CD8-positive, alpha-beta memory T cell (primary cell): ENCODE measurements at places on chromosomes 16 and 17.

DNA sequence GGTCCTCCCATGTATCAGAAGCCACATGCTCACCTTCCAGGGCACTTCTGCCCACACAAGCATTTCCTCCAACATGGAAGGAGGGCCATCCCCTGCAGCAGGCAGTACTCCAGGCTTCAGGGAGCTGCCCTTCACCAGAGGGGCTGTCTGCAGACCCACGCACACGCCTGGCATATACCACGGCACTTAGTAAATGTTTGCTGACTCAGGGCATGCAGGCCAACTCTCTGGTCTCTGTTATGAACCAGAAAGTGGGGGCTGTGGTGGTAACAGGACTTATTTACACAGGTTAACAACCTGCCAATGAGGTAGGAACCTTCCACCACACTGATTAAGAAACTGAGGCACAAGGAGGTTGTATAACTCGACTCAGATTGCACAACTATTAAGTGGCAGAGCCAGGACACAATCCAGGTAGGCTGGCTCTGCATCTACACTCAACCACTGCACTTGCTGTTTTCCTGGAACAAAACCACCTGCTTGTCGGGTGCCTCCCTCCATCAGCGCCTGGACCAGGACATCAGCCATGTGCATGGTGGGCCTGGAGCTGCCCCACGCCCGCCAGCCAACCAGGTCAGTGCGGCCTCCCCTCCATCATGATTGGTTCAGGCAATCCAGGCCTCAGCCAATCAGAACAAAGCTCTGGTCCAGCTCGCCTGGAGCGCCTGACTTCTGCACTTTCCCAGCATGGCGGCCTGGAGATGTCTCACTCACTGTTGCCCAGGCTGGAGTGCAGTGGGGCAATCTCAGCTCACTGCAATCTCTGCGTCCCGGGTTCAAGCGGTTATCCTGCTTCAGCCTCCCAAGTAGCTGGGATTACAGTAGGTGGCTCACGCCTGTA, 19.2 kb downstream of the ACTG1 start:
- no peak overlapping the region for H3K4me3 ChIP-seq
- no peak for DNase-seq
- no peaks in the 10 kb centered on the region for H3K36me3 ChIP-seq
- no peak overlapping the region for H3K27ac ChIP-seq
- H3K27me3 ChIP-seq: no peaks in the 10 kb centered on the region

- no peak overlapping the region for H3K4me3 ChIP-seq
- H3K36me3 ChIP-seq: no peaks in the 10 kb centered on the region
- peaks cover 6% of the 10 kb centered on the region for H3K4me1 ChIP-seq
These were observed 16.0 kb downstream of the ZNF821 start for GRCh38 chr16:71867939-71868338.

DNA sequence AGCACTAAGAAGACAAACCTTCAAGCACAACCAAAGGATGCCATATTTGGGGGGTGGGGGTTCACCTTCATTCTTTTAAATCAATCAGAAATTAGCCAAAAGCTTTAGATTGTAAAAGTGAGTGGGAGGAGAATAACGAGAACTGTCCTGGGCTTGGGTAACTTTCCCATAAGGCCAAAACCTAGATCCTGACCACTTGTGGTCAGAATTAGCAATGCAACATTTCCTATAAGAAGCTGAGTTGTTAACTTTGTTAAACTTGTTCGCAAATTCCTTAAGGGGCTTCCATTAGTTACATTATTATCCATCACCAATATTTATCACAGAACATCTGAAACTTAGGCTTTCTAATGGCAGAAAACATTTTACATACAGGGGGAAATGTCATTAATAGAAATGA, 25.1 kb downstream of the STAT5B start:
- DNase-seq: no peak
- H3K4me3 ChIP-seq: no peak overlapping the region
- no peaks in the 10 kb centered on the region for H3K27me3 ChIP-seq
- H3K4me1 ChIP-seq: peaks cover 77% of the 10 kb centered on the region
- no peak overlapping the region for H3K27ac ChIP-seq

- no peak overlapping the region for H3K4me3 ChIP-seq
- DNase-seq: no peak
- H3K27ac ChIP-seq: no peak overlapping the region
- H3K27me3 ChIP-seq: no peaks in the 10 kb centered on the region
These were observed 47.2 kb downstream of the MARCHF10 start for GRCh38 chr17:62760945-62761267.

DNA sequence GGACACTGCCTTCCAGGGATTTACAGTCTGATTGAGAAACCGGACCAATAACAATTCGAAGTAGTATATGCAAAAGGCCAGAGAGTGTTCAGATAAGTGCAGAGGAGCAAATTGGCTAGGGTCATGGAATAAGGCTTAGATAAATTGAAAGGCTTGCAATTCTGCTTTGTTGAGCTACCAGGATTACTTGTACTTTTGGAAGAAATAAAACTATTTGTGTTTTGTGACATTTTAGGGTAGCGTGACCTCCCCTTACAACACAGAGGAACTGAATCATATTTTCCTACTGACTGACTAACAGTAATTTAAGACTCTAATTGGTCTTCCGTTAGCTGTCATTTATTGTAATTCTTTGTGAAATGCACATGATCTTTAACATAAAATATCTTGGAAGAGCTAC, 104.7 kb downstream of the PITPNC1 start:
- no peak overlapping the region for H3K4me3 ChIP-seq
- H3K27me3 ChIP-seq: no peaks in the 10 kb centered on the region
- no peak overlapping the region for H3K27ac ChIP-seq
- H3K36me3 ChIP-seq: no peaks in the 10 kb centered on the region
- H3K4me1 ChIP-seq: peaks cover 53% of the 10 kb centered on the region

DNA sequence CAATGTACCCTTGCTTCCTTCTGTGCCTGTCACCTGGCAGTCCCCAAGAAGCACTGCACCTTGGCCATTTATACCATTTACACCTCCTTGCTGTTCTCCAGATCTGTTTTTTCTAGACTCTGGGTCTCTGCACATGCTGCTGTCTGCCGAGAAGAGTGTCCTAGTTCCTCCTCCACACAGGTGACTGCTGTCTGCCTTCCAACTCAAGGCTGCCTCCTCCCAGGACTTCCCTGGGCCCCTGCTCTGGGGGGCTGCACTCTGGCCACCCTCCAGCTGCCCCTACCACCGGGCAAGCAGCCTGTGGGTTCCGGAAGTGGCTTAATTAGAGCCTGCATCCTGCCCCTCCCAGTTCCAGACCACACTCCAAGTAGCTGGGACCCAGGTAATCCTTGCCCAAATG, 5.7 kb upstream of the LIMD2 start:
- no peak for DNase-seq
- peaks cover 88% of the 10 kb centered on the region for H3K4me1 ChIP-seq
- H3K4me3 ChIP-seq: peak overlapping the region; percentile 55
- H3K27ac ChIP-seq: peak overlapping the region; percentile 62
- no peaks in the 10 kb centered on the region for H3K27me3 ChIP-seq

GRCh38 chr16:88472637-88473205, 19.6 kb downstream of the ZFPM1 start:
- no peak overlapping the region for H3K4me3 ChIP-seq
- peaks cover 62% of the 10 kb centered on the region for H3K4me1 ChIP-seq
- DNase-seq: no peak
- no peaks in the 10 kb centered on the region for H3K27me3 ChIP-seq
- no peak overlapping the region for H3K27ac ChIP-seq

DNA sequence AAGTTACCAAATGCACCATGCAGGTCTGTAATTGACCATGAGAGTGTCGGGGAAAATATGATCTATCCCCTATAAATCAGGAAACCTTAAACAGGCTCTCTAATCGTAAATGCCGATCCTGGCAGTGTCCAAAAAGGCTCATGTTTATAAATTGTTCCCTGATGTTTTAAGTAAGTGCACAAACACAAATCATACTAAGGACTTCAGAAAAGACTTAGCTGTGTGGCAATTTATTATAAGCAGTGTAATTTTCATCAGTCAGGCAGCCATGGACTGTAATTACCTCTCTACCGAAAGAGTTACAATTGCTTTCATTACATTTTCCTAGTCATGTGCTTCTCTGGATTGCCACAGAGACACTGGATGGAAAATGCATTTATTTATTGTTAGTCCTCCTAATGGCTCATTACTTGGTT, 73.4 kb upstream of the COX10 start:
- no peak overlapping the region for H3K4me3 ChIP-seq
- no peaks in the 10 kb centered on the region for H3K27me3 ChIP-seq
- DNase-seq: no peak

DNA sequence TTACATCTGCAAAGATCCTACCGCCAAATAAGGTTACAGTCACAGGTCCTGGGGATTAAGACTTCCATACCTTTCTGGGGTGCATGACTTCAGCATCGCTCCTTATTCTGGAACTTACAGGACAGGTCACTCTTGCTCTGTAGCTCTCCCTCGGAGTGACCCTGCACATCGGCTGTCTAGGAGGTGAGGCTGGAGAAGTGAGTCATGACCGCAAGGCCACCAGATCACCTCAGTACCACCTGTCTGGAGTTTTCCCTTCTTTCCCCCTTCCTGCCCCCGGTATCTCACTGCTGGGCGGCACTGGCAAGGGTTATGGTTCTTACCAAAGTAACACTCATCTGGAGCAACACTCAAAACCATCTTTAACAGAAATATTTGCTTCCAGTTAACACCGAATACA, 374.8 kb downstream of the SLC39A11 start:
- peaks cover 21% of the 10 kb centered on the region for H3K4me1 ChIP-seq
- H3K36me3 ChIP-seq: no peaks in the 10 kb centered on the region
- no peak overlapping the region for H3K4me3 ChIP-seq
- no peak for DNase-seq

- H3K27me3 ChIP-seq: no peaks in the 10 kb centered on the region
- peaks cover 5% of the 10 kb centered on the region for H3K4me1 ChIP-seq
- H3K4me3 ChIP-seq: no peak overlapping the region
- peaks cover 86% of the 10 kb centered on the region for H3K36me3 ChIP-seq
These were observed 6.8 kb downstream of the ELOB start for GRCh38 chr16:2770057-2770951.

GRCh38 chr16:88582912-88583575, 12.8 kb downstream of the ZC3H18 start:
- DNase-seq: no peak
- no peaks in the 10 kb centered on the region for H3K4me1 ChIP-seq

DNA sequence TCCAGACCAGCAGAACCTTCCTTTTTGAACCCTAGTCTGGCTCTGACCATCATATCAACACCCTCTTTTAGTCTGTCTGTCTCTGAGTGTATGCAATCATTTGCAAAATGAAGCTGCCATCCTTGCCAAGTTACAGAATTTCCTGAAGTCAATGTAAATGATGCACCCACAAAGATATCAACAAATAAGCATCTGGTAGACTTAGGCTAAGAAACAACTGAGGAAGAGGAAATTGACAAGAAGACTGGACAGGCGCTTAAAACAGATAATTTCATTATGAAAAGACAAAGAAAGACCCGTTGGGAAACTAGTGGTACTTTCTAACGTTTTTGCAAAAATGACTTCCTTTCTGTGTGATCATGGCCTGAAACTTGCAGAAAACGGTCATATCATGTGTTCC, 24.7 kb upstream of the CIITA start:
- no peaks in the 10 kb centered on the region for H3K4me1 ChIP-seq
- no peak overlapping the region for H3K27ac ChIP-seq
- H3K36me3 ChIP-seq: no peaks in the 10 kb centered on the region
- H3K4me3 ChIP-seq: no peak overlapping the region

DNA sequence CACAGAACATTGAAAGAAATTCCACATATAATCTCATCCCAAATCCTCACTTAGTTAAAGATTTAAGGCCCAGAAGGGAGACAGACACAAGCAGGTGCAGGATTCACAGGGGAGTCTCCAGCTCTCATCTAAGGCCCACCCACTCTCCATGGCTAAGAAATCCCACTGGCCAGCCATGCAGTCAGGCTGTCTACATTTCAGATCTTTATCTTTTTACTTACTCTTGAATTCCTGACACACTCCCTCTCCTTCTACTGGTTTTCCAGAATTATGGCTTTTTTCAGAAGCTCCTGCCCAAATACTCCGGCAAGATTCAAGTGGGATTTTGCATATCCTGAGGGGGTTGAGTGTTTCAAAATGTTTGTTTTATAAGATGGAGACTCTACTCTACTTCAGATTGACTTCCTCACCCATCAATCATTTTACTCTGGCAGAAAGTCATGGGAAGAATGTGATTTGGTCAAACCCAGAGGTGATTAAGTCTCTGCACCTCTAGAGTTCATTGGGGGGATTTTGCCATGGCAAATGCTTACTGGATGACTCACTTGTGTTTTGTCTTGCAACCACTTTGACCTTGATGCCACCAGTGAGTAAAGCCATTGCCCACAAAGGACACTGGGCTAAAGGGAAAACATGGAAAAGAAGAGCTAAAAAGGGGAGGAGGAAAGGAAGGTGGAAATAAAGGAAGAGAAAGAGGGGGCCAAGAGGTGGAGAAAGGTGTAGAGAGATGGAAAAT, 688.8 kb upstream of the SALL1 start:
- no peak overlapping the region for H3K27ac ChIP-seq
- DNase-seq: no peak
- H3K36me3 ChIP-seq: no peaks in the 10 kb centered on the region
- no peaks in the 10 kb centered on the region for H3K4me1 ChIP-seq

- no peak for DNase-seq
- H3K36me3 ChIP-seq: peaks cover 2% of the 10 kb centered on the region
- H3K4me1 ChIP-seq: peaks cover 81% of the 10 kb centered on the region
- no peak overlapping the region for H3K27ac ChIP-seq
- H3K4me3 ChIP-seq: peak overlapping the region; percentile 6
- H3K27me3 ChIP-seq: no peaks in the 10 kb centered on the region
These were observed 6.6 kb downstream of the ABI3 start for GRCh38 chr17:49216953-49217650.

GRCh38 chr16:29925105-29925756, 795 bp downstream of the KCTD13 start:
- H3K36me3 ChIP-seq: peaks cover 17% of the 10 kb centered on the region
- DNase-seq: no peak
- H3K27ac ChIP-seq: peak overlapping the region; percentile 81
- peaks cover 18% of the 10 kb centered on the region for H3K4me1 ChIP-seq
- H3K27me3 ChIP-seq: no peaks in the 10 kb centered on the region
- peak overlapping the region; percentile 94 for H3K4me3 ChIP-seq

GRCh38 chr17:69575346-69575761, 160.9 kb downstream of the MAP2K6 start:
- H3K27me3 ChIP-seq: no peaks in the 10 kb centered on the region
- no peak for DNase-seq
- no peaks in the 10 kb centered on the region for H3K36me3 ChIP-seq
- H3K4me3 ChIP-seq: no peak overlapping the region
- H3K4me1 ChIP-seq: no peaks in the 10 kb centered on the region

DNA sequence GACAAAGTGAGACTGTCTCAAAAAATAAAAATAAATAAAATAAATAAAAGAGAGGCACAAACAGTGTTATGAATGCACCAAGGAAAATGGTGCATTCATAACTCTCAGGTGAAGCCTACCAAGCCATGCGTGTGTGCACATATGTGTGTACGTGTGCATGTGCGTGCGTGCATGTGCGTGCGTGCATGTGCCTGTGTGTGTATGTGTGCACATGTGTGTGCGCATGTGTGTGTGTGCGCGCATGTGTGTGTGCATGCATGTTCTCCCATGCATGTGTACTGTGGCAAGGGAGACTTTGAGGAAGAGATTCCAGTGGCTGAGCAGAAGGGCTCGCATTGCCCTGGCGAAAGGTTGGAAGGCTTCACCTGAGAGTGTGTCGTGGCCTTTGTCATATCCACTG, 4.7 kb downstream of the SPN start:
- H3K4me1 ChIP-seq: peaks cover 38% of the 10 kb centered on the region
- no peaks in the 10 kb centered on the region for H3K36me3 ChIP-seq
- DNase-seq: no peak
- no peak overlapping the region for H3K4me3 ChIP-seq
- no peak overlapping the region for H3K27ac ChIP-seq
- H3K27me3 ChIP-seq: no peaks in the 10 kb centered on the region

- H3K36me3 ChIP-seq: no peaks in the 10 kb centered on the region
- H3K27ac ChIP-seq: no peak overlapping the region
- no peak for DNase-seq
- no peaks in the 10 kb centered on the region for H3K27me3 ChIP-seq
These were observed 142.6 kb downstream of the WSCD1 start for GRCh38 chr17:6212766-6213165.
